ENCODE measurements at places on chromosomes 6 and 20. TPM values are rescaled to one million over a fixed set of nuclear protein-coding genes. Genes with fewer than 3 reads are reported as not detected.

Gene VSTM2L
- 52.6 TPM for total RNA-seq

- no peak for DNase-seq
Measured at GRCh38 chr6:38767560-38767959, 52.4 kb downstream of the DNAH8 start.

DNA sequence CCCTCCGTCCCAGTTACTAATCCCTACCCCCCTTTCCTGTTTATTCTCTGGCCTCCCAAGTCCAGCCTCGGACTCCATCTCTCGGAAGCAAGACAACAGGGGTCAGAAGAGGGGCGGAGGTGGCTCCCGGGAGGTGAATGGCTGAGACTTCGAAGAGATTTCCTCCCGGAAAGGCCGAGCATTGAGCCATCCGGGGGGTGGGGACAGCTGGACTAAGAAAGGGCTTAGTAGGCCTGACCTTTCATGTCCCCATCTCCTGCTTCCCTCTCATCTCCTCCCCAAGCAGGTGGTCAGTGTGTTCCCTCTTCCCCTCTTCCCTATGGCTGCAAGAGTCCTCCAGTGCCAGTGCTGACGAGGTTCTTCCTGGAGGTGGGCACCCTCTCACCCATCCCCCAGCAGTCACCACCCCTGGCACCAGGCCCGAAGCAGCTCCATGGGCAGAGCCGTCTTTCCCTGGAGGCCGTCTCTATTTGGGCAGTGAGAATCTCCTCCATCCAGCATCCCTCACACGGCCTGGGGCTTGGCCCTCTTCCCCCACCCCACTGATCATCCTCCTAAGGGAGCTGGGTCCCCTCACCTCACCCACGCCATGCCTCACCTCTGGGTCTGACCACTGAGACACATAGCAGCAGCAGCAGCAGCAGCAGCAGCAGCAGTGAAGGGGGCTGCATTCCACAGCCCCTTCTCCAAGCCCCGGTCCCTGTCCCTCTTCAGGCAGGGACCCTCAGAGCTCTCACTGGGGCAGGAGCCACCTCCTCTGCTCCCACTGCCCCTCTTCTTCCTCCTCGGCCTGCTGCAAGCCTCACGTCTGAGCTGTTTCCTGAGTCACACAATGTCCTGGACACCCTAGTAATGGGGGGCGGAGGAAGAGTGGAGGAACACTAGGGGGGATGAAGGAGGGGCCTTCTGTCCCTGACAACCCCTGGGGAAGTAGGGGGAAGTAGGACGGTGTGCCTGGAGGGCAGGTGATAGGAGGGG lies at the start of gene NOTCH4:
TSS of gene NOTCH4 (minus strand) at position 810 of the 978 bp plus-strand sequence. CDS start at position 671, 139 bp downstream.
- no peak for DNase-seq

- DNase-seq, result no peak
Measured at GRCh38 chr6:12538881-12539357, 177.6 kb upstream of the PHACTR1 start.

DNA sequence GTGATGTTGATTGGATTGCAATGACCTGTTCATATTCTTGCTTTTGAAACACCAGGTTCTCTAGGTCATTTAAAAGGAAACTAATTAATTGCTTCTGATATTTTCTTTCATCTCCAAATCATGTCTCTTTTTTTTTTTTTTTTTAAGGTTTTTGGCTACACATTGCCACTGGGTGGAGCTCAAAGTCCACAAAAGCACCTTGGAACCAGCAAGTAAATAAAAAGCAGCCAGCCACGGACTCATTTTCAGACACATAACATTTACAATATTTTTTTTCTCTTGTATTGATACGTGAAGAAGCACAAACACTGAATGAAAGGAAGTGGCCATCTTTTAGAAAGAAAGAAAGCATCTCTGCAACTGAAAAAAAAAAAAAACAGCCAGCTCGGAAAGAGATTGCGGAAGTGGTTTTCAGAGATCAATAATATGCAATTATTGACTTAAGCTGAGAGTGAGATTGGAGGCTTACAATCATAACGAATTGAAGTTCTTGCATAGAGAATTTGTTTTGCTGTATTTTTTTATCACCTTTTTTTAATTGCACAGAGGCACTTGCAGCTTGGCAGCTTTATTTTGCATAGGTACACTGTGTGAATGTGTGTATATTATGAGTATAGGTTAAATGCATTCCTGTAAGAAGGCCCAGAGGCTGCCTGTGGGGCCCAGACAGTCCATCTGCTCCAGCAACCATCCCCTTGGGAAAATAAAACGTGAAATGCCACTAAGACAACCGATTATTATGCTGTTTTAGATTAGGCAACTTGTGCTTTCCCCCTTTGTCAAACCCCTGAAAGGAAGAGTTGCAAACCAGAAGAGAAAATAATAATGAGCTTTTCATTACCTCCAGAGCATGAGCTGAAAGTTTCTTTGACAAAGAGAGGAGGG lies 28.2 kb downstream of the CGA start:
- DNase-seq, result peak; percentile 58
